Activated T-cell treated with anti-CD3 and anti-CD28 coated beads, Interleukin-2, amount 50 U/mL, for 1 hour (primary cell): ENCODE measurements at places on chromosomes 13 and 19.

- DNase-seq = no peak
Measured at GRCh38 chr13:99642006-99642405, 140.7 kb downstream of the TM9SF2 start.

DNA sequence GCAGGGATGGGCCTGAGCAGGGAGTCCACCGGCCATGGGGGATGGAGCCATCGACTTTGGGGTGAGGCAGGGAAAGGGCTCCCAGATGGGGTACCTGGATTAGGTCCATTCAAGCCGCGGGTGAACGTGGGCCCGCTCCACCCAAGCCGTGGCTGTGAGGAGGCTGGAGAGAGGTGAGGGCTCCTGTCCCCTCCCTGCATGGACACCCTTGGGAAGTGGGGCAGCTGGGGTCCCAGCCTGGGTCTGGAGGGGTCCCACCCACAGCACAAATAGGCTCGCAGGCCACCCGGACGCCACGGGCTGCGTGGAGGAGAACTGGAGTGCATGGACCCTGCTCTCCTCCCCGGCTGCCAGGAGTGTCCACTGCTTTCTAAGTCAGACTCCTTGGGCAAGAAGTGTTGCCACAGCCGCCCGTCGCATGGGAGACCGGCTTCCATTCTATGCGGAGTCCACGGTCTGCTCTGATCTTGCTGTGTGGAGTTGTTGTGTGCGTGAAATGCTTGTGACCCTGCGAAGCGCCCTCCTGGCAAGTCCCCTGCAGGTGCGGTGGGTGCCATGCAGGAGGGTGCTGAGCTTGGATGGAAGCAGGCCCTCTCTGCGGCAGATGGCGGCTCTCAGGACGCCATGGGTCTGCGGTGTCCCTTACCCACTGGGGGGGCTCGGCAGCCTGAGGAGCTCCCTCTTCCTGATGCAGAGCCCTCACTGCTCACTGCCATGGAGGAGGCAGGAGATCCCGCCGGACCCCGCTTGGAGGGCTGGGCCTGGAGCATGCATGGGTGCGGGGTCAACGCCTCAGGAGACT lies 2.0 kb downstream of the DAZAP1 start:
- no peak for DNase-seq

DNA sequence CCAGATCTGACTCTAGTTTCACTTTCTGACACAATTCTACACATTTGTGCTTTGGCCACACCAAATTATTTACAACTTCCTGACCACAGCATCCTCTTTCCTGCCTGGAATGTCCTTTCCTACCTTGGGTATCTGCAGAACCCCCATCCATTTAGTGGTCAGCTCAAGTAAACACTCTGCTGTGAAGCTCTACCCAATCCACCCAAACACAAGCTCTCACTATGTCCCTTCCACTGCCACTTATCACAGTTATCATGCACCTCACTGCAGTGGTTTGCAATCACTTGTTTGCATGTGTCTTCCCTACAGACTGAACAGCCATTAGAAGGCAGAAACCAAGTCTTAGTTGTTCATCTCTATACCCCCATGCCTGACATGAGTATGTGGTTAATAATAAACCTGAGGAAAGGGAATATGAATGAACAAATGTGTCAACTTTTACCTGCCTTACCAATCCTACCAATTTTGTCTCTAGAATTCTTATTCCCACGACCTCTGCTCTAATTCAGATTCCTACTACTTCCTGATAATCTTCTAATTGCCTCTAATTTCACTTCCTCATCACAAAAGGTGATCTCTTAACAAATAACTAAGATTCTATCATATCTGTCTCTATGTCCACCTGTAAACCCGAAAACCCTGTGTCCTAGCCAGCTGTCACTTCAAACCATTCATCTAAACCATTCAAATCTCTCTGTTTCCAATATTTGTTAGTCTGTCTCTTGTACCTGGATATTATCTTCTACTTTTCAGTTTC lies 25.1 kb downstream of the LNX2 start:
- DNase-seq = no peak

DNA sequence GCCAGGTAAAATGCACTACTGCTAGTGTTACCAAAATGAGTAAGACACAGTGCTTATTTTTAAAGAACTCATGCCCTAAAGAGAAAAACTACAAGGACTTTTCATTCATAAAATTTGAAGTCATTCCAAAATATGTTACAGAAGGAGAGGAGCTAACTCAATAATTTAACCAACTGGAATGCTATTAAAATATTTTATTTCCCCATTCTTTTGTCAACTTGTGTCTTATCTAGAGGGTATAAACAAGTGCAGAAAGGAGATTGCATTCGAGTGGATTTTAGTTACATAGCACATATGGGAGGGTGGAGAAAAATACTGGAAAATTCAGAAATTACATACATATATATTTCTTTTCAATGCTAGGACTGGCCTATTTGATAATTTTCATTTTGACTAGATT lies 131.0 kb upstream of the IRS2 start:
- DNase-seq = no peak
